ENCODE measurements at places on chromosomes 2 and 18.

DNA sequence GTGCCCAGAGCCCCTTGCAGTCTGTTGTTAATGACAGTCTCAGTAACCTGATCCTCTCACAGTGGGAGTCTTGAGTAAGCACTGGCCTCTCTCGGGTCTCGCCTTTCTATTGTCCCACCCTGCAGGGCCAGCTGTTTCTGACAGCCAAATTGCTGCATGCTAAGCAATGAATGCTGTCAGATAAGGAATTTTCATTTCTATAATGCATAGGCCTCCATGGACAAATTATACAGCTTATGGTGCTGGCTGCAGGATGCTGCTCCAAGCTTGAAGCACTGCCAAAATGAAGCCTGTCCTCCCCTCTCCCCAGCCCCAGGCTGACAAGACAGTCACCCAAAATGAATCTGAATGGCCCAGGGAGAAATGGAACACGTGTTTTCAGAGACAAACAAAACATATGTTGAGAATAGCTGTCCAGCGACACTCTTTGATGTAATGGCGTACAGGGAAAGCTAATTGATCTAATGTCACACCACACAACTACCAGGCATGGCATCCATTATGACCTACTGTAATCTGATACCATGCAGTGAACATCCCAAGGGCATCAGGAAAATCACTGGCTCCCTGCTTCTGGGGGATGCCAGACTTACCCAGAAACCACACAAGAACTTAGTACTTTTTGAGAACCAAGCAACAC is 36.8 kb downstream of the ACVR1 start:
- no peak for DNase-seq

- no peak for DNase-seq
Measured at GRCh38 chr2:64906853-64907536, 82.2 kb upstream of the SLC1A4 start.

DNA sequence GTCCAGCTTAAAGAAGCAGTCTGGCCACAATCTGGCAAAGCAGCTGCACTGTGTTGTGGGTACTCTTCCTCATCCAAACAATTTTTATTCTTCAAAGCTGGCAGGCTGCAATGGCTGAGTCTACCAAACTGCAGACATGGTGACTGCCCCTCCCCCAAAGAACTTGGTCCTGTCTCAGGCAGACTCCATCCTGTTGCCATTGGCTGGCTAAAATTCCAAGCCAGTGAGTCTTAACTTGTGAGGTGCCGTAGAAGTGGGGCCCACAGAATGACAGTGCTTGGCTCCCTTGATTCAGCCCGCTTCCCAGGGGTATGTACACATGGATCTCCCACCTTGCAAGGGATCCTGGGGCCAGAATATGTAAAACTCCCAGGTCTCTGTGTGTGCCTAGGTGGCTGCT is 14.5 kb upstream of the NXPH2 start:
- no peak for DNase-seq

DNA sequence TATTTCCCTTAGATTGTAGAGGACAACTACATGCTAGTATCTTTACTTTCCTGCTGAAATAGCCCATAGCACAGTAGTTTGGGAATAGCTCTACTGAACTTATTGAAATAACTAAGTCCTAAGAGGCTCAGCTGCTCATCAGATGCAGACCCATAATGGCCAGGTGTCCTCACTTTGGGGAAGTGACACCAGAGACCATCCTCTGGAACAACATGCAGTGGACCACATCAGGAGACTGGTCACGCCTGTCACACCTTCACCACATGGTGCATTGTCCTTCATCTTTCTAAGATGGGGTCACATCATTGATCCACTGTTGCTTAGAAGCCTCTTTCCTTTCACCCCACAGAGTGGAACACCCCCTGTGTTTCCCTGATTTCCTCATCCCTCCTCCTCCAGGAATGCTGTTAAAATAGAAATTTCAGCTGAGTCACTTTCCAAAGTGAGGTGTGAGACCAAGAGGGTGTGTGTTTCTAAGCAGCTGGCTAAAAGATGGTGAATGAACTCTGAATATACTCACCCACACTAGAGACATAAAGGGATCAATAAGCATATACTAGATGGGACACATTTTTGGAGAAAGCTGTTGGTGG is 215.2 kb upstream of the LRRTM1 start:
- DNase-seq, result no peak

DNA sequence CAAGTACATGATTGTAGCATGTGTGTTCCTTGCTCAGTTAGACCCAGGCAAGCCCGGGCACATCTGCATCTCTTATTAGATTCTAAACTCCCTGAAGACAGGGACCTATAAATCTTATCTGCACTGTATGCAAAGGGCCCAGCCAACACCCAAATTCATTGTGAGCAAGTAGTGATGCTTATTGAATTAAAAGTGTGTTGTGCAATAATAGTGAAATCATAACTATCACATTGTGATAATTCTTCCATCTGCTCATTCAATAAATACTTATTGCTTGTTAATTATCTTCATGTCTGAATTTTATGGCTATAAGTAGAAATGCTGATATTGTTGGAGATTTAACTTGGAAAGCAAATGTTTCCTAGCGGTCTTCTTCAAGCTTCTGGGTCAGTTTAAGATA is 387.5 kb downstream of the SLC4A3 start:
- no peak for DNase-seq

- no peak for DNase-seq
Measured at GRCh38 chr2:224040753-224041152, 1.7 kb upstream of the SERPINE2 start.

DNA sequence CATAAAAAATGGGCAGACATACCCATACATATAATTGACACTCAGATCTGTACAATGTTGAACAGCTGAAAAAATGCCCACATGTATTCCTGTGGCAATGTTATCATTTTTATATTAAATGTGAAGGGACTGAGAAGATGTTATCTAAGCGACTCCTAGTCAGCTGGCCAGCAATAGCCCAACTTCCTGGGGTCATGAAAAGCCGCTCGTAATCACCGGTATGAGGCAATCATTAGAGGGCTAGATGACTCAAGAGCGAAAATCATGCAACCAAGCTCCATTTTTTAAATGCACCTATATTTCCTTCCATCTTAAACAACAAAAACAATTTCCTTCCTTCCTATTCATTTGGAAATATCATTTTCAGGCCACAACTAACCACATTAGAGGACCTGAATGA is 274.6 kb upstream of the CCDC68 start:
- DNase-seq, result no peak

GRCh38 chr18:37316468-37316867 is 249.1 kb downstream of the CELF4 start:
- no peak for DNase-seq

- DNase-seq, result no peak
Measured at GRCh38 chr2:172582656-172583055, 26.8 kb downstream of the PDK1 start.

DNA sequence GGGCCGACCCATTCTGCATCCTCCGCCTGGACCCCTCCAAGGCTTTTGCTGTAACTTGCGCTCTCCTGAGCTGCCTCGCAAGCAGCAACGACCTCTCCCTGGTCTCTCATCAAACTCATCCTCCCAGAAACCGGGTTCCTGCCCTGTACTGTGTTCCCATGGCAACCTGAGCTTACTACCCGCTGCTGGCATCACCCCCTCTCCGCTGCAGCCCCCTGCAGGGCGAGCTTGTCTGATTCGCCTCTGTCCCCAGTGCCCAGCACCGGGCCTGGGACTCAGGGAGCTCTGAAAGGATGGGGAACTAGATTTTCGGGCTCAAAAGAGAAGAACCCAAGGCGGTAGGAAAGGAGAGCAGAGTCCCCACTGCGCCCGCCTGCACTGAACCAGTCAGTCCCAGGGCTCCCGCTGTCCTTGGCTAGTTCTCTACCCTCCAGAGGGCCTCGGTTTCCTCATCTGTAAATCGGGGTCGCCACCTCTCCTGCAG is 463 bp downstream of the HS1BP3 start:
- no peak for DNase-seq

GRCh38 chr2:174561283-174561971 is 36.2 kb downstream of the WIPF1 start:
- no peak for DNase-seq

DNA sequence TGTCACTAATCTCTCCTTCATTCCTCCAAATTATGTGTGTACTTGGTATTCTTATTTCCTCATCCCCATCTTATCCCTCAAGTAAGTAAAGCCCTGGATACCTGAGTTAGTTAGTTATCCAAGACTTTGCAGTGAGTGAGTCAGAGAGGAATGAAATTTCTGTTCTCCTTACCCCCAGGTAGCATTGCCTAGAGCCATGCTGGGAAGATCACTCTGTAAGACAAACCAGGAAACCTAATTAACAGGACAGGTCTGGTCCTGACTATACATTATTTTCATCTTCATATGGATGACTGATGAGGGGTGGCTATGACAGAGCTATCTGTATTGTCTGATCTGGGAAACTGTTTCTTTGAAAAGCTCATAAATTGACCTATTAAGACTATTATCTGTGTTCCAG is 55.0 kb upstream of the ITGA6 start:
- no peak for DNase-seq

DNA sequence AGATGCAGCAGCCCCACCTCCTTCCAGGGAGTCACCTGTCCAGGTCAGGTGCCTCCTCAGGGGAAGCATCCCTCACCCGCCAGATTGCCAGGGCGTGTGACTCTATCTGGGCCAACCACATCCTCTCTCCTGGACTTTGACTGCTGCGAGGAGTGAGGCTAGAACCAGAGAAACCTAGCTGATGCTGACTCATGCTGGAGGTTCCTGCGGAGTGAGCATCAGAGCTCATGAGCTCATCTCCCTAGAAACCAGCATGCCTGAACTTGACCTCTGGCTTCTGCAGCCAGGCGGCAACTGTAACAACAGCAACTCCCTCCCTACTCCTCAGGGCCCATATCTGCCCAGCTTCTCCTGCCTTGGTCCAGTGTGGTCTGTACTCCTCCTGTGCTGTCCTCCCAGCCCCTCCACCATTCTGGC is 28.3 kb upstream of the NT5DC4 start:
- DNase-seq, result no peak

DNA sequence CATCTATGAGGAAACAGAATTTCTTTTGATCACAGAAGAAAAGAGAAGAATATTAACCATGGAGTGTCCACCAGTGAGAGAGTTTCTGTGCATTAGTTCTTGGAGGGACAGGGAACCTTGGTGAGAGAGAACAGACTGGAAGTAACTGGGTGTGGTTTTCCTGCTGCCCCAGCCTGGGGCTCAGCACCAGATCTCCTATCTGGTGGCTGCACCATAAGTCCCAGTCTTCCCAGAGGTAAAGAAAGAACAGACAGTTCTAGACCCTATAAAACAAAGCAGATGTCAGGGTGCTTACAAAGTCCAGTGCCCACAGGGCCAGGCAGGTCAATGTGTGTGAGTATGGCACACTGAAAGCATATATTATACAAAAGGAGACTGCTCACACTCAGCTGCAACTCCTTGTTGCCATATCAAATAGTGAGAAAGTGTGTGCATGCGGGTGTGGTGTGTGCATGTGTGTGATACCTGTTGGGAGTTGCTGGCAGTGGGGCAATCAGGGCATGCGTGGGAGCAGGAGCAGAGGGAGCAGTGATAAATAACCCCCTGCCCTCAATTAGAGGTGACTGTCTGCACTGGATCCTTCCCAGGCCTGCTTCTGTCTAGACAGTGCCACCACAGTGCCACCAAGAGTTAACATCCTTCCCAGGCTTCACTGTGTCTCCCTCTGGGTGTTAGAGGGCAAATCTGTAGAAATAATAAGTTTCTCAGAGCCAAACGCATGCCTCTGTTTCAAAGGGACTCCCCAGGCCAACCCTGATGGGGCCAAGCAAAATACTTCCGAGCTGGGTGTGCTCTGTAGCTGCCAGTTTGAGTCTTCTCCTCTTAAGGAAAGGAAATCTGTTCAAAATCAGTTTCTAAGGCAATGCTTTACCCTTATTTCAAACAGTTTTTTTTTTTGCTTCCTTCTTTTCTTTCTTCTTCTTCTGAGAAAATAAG is 45.7 kb downstream of the RDH14 start:
- DNase-seq, result no peak

DNA sequence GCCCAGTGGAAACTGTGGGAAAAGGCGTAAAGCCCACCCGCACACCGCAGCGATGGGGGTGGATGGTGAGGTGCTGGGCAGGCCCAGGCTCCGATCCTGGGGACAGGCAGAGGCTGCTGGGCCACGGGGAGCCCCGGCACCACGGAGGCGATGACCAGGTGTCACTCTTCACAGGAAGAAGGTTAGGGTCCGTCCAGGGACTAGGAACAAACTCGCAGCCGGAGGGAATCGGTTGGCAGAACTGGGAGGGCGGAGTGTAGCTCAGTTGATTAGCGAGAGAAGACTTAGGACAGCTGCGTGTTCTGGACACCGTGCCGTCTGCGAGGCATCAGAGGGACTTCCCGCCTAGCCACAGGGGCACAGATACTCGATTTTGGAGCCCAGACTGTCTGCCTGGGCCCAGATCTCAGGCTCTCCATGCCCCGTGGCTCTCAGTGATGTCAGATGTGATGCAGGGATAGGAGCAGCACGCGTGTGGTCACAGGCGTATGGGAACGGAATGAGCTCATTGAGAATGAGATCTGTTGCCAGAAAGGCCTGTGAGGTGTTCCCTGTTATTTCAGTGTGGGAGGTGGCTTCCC is 16.1 kb upstream of the ALLC start:
- DNase-seq, result no peak

DNA sequence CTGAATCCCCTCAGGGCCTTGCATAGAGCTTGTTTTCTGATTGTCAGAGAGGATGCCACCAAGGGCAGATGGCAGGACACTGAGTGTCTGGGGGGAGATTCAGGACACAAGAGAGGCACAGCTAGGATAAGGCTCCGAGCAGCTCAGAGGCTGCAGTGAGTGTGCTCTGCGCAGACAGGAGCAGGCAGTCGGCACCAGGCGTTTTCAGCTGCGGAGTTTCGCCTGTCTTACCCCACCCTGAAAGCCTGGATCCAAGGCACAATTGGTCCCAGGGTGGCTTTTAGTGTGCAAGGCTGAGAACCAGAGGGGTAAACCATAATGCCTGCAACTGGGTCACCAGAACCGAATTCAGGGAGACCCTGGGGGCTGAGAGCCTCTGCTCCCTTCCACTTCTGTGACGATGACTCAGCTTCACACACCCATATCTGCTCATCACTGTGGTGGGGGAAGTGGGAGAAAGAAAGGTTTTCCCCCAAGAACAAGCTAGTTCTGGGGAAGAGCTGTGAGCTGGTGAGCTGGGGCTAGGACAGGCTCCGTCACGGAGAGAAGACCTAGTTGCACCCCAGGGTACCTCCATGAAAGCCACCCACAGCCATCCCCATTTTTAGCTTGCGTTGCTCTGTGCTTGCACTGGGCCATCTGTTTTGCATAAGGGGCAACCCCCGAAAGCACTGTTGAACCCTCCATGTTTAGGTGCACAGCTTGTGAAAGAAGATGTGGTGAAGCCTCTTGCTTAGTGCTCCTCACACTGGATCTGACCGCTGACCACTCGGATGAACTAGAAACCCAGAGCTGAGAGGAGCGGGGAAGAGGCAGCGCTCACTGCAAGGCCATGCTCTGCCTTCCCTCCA is 173.7 kb downstream of the CELF4 start:
- DNase-seq, result no peak

DNA sequence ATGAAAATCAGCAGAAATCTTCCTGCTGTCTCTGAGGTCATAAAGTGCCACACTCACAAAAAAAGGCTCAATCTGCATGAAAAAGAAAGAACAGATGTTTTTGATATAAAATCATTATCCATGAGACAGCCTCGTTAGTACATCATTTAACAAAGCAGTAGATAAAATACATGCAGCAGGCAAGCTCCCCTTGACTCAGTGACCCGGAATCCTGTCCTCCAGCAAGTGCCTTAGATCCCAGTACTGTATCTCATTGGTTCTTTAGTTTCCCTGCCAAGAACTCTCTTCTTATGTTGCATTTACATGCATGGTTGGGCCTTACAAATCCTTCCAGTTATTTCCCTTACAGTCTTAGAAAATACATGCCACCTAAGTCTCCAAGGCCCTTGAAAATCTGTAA is 148.9 kb upstream of the CCDC195 start:
- DNase-seq, result no peak

Measured in activated CD4-positive, CD25-positive, alpha-beta regulatory T cell (primary cell).